MCF 10A (cell line): ENCODE measurements at places on chromosomes 11 and 22.

GRCh38 chr11:11579012-11579988, 42.5 kb downstream of the GALNT18 start:
- peaks cover 36% of the 10 kb centered on the region for H3K4me1 ChIP-seq
- no peaks in the 10 kb centered on the region for H3K27me3 ChIP-seq
- H3K27ac ChIP-seq, result no peak overlapping the region
- DNase-seq, result no peak
- no peaks in the 10 kb centered on the region for H3K36me3 ChIP-seq

GRCh38 chr11:76376746-76377558, 4.0 kb downstream of the THAP12 start:
- H3K4me3 ChIP-seq, result no peak overlapping the region
- peaks cover 49% of the 10 kb centered on the region for H3K4me1 ChIP-seq
- H3K27me3 ChIP-seq, result no peaks in the 10 kb centered on the region
- peaks cover 8% of the 10 kb centered on the region for H3K36me3 ChIP-seq
- H3K27ac ChIP-seq, result no peak overlapping the region

DNA sequence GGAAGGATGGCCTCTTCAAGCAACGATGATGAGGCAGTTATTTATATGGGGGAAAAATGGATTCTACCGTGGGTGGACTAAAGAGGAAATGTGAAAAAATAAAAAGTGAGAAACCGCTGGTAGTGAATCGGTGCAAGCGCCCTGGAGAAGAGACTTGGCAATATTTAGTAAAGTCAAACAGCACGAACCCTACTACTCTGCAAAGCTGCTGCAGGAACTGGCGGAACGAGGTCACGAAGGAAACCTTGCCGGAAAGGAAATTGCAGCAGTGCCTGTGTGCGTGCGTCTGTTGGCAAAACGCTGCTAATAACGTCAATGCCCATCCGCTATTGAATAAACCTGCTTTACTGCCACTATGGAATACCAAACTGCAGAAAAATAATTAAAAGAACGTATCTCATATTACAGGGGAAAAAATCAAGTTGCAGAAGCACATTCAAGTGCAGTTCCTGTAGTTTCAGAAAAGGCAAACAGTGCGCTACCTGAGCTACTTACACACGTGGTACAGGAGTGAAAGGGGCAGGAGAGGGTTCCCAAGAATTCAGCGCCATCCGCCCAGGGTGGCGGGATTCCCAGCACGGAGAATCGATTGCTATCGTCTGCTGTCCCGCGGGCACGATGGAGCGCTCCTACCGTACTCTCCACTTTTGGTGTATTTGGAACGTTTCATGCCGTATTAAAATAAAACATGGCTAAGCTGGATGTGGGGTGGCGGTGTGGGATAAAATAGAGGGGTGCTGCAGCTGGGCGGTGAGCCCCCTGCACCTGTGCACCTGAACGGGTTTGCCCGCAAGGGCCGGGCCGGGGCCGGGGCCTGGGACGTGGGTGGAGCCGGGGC, 585 bp upstream of the NADSYN1 start:
- DNase-seq, result no peak
- H3K4me1 ChIP-seq, result peaks cover 27% of the 10 kb centered on the region
- no peaks in the 10 kb centered on the region for H3K27me3 ChIP-seq
- H3K27ac ChIP-seq, result peak overlapping the region; percentile 84
- peaks cover 25% of the 10 kb centered on the region for H3K36me3 ChIP-seq

GRCh38 chr11:100562128-100562527, 125.0 kb upstream of the ARHGAP42 start:
- peak; percentile 57 for DNase-seq
- peak overlapping the region; percentile 34 for H3K27ac ChIP-seq
- no peaks in the 10 kb centered on the region for H3K36me3 ChIP-seq
- H3K4me3 ChIP-seq, result no peak overlapping the region

DNA sequence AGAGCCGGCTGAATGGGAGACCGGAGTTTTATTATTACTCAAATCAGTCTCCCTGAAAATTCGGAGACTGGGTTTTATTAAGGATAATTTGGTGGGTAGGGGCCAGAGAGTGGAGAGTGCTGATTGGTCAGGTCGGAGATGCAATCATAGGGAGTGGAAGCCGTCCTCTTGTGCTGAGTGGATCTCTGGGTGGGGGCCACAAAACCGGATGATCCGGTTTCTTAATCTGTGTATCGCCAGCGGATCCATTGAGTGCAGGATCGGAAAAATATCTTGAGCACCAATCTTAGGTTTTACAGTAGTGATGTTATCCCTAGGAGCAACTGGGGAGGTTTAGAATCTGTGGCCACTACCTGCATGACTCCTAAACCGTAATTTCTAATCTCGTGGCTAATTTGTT, 886 bp upstream of the NIPSNAP1 start:
- no peaks in the 10 kb centered on the region for H3K36me3 ChIP-seq
- no peak for DNase-seq
- peaks cover 5% of the 10 kb centered on the region for H3K4me1 ChIP-seq
- no peaks in the 10 kb centered on the region for H3K27me3 ChIP-seq
- peak overlapping the region; percentile 79 for H3K27ac ChIP-seq
- H3K4me3 ChIP-seq, result peak overlapping the region; percentile 85
